Gastrocnemius medialis (tissue), 4 donors: ENCODE measurements at places on chromosomes 7 and 10. TPM values are rescaled to one million over a fixed set of nuclear protein-coding genes. Genes with fewer than 3 reads are reported as not detected.

Gene MYO3A
- 0.12 TPM for total RNA-seq

Gene GALNT17
- 12.1 TPM for total RNA-seq

Gene SEMA3E
- 0.32 TPM for total RNA-seq

Gene TLX1
- total RNA-seq, result not detected

Gene STK31
- total RNA-seq, result not detected

Gene ZNF365
- not detected for total RNA-seq

Gene CALD1
- total RNA-seq, result 27.3 TPM

Gene PON1
- 0.31 TPM for total RNA-seq

Gene ZPBP
- not detected for total RNA-seq

Gene CRHR2
- total RNA-seq, result not detected

Gene WASHC2A
- 21.6 TPM for total RNA-seq

Gene C10orf67
- total RNA-seq, result not detected

Gene CNPY1
- not detected for total RNA-seq

Gene SPRN
- total RNA-seq, result not detected

Gene PNLIPRP3
- not detected for total RNA-seq

Gene MKX
- total RNA-seq, result not detected
